ENCODE measurements at places on chromosomes 2 and 18.
A peak's percentile ranks its signal among the peaks of the same experiment; 100 is the strongest.

DNA sequence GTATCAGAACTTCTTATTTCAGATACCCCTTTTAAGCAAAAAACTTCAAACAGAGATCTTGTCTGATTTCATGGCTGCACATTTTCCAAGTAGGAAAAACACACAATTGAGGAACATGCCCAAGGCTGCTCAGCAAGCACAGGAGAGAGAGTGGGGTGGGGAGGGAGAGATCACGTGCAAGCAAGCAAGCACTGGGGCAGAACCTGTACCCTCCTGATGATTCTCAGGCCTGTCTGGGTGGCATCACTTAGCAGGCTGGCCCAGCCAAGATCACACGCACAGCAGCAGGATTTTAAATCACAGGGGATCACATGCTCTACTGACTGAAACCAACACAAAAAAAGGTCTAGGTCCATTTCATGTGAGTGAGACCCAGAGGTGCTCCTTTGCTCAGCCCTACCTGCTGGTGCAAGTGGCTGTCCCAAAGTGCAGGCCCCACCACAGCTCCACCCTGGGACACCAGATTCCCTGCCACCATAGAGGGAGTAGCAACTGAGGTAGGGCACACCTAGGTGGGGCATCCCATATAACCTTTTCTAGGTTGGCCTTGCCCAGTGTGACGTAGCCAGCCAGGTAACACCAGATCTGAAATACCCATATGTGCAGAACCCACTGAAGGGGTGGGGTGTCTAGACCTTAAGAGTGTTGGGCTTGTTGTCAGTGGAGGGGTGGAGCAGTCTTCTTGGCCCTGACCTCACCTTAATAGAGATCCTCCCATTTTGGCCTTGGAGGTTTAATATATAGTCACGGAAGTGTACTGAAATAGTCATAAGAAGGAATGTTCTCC lies 1.8 kb upstream of the LYPD6B start:
- DNase-seq: no peak

- no peak for DNase-seq
These were observed 202.9 kb upstream of the SP5 start for GRCh38 chr2:170512266-170512665.

DNA sequence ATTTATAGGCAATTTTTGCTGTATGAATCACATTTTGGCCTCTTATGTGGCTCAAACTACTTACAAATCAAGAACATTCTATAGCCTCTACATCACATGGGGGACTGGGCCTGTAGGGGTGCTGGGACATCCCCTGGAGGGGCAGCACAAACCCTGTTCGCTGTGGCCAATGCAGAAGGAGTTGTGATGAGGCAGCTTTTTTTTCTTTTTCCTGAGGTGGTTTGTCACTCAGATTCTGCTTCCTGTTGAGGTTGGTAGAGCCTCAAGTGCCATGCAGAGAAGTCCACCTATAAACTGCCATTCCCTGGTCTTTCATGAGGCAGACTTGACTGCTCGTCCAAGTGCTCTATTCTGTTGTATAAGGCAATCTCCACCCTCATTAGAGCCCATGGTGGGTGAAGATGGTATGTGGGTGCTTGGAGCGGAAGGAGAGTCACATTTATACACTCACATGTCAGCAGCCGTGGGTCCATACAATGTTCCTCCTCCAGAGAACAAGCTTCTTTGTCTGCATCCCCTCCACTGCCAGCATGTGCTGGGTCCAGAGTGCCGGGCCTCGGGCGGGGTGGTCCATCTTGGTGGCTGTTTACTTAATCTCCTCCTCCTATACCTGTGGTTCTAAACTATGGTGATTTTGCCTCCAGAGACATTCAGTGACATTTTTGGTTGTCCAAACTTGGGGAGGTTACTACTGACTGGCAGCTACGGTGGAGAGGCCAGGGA lies 120.3 kb downstream of the ACOXL start:
- DNase-seq: no peak

DNA sequence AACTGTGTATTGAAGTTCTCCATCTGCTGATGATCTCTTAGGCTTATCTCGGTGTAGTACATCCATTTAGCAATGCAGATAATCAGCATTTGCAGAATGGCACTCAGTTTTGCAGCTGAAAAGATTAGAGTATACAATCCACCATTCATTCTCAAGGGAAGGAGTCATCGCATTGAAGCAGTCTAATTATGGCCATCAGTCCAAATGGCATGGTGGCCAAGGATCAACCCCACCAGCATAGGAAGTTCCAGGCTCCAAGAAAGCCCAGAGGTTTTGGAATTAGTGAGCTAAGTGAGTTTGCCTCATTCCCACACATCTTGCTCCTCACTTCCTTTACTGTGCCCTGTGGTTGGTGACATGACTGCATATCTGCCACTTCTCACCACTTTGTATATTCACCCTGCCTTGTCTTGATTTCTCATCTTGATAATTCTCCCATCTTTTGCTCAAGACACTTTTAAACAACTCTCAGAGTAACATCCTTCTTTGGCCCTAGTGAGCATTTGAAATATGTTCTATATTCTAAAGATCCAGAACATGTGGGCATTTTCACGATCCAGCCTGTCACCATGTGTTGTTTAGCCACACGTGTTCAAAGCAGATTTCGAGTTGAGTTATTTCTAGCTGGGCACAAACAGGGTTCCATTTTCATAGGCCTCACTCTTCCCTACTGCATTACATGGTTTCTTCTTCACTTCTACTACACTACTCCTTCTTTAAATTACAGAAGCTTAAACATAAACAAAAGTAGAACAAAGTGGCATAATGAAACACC lies 1119.8 kb downstream of the TSN start:
- DNase-seq: no peak

DNA sequence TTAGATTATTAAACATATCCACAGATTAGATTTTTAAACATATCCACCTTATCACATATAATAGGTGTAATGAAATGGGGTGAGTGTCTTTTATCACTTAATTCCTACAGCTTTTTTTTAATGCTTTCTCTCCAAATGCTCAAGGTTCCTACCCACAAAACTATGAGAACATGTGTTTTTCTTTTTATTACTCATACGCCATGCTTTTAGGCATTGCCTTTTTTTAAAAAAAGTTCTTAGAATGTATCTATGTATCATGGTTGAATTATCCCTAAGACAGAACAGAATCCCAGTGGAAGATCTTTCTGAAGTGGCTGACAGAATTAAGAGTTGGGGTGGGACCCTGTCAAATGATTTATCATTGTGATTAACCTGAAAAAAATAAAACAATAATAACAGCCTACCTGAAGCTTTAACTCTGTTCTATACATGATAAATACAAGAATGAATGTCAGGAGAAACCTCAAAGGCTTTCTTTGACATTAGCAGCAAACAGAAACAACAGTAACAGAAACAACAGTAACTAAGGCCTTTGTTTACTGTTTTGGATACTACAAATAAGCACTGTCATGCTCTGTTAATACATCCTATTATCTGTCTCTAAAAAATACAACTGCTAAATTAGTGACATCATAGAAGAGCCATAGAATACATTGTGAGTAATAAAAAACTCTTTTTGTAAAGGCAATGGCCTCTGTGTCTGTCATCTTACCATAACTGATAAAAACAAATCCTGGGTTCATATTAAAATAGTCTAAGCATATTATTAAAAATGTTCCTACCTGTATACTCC lies 4.1 kb upstream of the ZNF397 start:
- no peak for DNase-seq

GRCh38 chr2:236656166-236656565 lies 86.5 kb downstream of the ACKR3 start:
- no peak for DNase-seq

DNA sequence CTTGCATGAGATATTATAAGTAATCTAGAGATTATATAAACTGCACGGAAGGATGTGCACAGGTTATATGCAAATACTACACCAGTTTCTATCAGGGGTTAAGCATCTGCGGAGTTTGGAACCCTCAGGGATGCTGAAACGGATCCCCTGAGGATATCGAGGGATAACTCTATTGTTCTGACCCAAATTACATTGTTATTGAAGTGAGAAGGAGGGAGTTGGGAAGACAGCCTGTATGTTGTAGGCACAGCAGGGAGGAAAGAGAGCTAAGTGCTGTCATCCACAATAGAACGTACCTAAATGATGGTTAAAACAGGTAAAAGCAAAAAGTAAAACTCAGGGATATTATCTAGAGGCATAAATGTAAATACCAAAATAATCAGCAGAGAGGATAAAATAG lies 44.6 kb upstream of the SMAD2 start:
- DNase-seq: no peak

- no peak for DNase-seq
These were observed 129.7 kb downstream of the MAP3K20 start for GRCh38 chr2:173205375-173205774.

DNA sequence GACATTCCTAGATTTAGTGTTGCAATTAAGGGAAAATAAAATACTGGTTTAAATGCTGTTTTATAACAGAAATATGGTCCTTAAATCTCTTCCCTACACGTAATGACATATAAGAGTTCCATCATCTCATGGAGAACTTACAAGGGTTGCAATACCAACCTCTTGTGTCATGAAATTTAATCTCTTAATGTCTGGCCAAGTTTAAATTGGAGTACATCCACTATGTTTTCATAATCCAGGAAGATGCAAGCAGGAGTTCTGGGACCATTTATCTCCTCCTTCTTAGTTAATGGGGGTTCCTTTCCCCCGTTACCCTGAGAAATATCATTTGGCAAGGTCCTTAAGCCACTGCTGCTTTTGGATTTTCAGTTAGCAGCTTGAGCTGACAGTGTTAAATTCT lies 126.0 kb upstream of the ACVR2A start:
- no peak for DNase-seq

- no peak for DNase-seq
These were observed 17.9 kb upstream of the LRRTM1 start for GRCh38 chr2:80322311-80322920.

DNA sequence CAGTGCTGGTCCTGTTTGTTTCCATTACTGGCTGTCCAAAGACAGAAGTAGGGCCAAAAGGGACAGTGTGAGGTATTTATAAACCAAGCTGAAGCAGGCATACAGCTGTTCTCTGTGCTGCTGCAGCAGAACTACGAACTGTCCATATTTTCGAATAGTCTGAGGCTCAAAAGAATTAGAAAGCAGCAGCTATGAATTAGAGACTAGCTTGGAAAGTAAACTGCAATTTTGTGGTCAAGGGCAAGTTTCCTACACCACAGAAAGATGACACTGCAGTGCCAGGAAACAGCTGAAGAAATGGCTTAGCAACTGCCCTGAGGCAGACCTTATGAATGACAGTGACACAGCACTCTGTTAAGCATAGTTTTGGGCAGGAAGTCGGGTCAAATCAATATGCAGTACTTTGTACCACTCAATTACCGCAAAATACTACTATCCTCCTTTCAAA lies 125.3 kb downstream of the TMEM131 start:
- peak; percentile 12 for DNase-seq

GRCh38 chr2:136028001-136028400 lies 42.6 kb upstream of the DARS1 start:
- DNase-seq: no peak

DNA sequence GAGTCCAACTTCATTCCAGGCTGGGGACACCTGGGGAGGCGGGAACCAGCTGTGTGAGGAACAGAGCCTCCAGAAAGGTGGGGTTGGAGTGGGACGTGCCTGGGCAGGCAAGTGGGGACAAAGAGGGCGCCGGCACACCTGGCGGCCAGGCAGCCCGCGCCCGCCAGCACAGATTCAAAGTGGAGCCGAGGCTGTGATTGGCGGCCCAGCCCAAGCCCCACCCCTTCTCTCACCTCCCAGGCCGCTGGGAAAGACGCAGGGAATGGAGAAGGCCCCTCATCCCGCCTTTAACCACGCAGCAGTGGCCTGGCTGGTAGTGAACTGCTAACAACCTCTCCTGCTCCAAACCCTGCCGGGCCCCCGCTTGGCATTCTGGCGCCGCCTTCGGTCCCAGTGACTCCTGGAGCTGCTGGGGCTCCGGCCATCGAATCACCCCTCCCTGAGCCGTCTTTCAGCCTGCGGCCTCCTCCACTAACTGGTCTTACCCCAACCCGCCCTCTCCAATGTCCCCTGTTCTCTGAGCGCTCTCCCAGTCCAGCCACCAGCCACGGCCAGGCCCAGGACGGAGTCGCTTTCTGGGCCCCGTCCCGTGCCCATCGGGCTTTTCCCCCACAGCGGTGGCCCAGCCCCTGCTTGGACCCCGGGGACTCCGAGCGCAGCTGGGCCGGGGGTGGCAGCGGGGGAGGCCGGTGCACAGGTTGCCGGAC lies 27.9 kb upstream of the PTMA start:
- DNase-seq: no peak

- DNase-seq: no peak
These were observed 379.4 kb upstream of the FAM98A start for GRCh38 chr2:33978471-33978870.

DNA sequence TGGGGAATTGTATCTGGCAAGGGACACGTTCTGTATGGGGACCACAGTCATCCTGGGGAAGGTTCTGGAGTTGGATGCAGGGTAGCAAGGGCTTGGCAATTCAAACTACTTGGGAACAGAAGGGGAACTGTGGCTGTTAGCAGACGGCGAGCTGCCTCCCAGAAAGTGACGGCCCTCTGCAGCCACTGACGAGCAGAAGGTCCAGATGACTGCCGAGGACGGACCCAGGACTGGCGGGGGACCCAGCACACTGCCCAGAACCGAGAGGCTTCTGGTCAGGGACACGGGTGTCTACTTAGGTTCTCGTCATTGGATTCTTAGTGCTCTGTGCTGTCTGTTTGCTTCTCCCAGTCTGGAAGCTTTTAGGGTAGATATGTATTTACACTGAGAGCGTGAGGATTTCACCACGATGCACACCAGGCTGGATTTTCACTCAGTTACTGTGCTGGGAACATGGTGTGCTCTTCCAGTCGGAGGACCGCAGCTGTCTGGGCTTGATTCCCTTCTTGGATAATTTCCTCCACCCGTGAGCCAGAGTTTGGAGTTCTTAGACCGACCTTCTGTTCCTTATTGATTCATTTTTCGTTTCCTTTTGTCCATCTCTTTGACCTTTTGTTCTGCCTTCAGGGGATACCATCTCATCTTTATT lies 13.4 kb downstream of the GPR35 start:
- DNase-seq: no peak

- DNase-seq: no peak
These were observed 167.4 kb downstream of the MEIS1 start for GRCh38 chr2:66602341-66602740.

- DNase-seq: no peak
These were observed 270.7 kb downstream of the PIEZO2 start for GRCh38 chr18:10878703-10879102.

DNA sequence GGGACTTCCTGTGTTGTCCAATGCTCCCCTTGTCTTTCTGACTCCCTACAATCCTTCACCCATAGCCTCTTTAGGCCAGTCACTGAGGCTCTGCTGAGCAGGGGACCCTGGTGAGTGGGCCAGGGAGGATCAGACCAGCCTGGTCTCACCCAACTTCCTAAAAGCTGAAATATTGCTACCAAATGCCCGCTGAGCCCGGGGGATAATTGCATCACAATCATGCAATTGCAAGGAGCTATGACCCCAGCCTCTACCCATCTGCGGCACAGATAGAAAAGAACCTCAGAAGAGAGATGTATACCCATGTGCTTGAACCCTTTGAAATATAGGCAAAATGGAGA lies 3.7 kb upstream of the SP100 start:
- DNase-seq: no peak

- DNase-seq: no peak
These were observed 200.8 kb downstream of the SLC8A1 start for GRCh38 chr2:40251137-40251536.

- DNase-seq: no peak
These were observed 12.5 kb downstream of the VAPA start for GRCh38 chr18:9926223-9926894.

- DNase-seq: no peak
These were observed 13.8 kb downstream of the TPGS2 start for GRCh38 chr18:36814994-36815393.

GRCh38 chr2:37561615-37562569 lies 109.5 kb downstream of the CDC42EP3 start:
- DNase-seq: peak; percentile 24
